Activated effector memory CD4-positive, alpha-beta T cell treated with Interleukin-2 at 50 U/mL for 16 hours (primary cell): ENCODE measurements at places on chromosomes 2 and 18.

DNA sequence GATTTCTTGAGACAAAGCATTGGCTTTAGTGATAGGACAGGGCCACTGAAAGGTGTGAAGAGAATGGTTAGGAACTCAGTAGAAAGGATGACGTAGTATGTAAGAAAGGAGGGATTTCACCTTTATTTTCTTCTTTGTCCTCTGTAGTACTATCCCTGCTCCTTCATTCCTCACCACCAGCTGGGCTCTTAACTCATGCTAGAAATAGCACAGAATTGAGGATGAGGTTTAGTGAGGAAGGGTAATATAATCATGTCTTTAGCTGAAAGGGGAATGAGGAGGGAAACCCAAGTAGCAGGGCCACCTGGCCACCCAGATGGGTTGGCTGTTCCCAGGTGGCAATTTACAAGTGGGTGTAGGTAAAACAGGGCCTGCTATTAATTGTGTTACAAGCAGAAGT, 15.2 kb downstream of the ACVR2A start:
- DNase-seq: no peak

GRCh38 chr2:54629914-54630857, 93.3 kb upstream of the EML6 start:
- DNase-seq: no peak

- no peak for DNase-seq
These were observed 72.1 kb downstream of the COL3A1 start for GRCh38 chr2:189046320-189046719.

DNA sequence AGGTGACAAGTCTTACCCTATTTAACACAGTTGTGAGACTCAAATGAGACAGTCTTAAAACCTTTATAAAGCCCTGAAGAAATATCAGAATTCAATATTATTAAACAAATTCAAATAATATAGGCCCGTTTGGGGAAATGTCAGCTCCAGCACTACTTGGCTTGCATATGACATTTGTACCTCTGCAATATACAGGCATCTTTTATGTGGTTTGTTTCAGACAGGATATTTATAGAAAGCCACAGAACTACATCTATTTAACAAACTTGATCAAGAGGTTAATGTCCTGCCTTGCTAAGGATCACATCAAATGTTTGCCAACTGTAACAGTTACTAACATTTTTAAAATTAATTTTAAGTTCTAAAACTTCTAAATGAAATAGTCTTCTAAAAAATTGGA, 3.2 kb upstream of the MREG start:
- no peak for DNase-seq

DNA sequence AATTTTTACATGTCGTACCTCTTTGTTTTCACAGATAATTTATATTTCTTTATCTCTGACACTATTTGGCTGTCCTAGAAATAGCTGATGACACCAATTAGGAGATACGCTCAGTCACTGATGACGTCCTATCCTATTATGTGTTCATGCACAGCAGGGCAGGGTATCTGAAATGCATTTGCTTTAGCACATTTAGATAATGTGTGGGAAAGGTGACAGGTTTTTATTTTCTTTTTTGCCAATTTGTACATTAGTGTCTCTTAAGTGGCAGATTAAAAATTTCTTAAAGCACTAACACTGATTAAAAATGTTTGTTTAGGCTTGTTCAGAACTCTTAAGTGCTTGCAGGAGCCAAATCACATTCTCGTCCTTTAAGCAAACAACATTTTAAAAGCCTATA, 39.7 kb downstream of the CDC42EP3 start:
- DNase-seq: no peak

DNA sequence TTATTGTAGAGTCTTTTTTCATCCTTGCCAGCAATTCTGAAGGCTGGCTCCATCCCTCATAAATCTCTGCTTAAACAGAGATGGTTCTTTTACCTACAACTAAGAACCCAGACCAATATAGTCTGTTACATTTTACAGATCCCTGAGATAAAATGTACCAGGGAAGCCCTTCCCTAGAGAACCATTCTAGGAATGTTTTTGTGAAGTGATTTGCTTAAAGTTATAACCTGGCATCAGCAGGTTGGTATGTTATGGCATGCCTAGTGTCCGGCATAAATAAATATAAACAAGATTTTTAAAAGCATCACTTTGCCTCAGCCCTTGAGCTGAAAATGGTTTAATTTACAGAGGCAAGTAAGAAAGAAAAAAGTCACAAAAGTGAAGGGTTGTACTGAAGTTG, 18.5 kb upstream of the NPAS2 start:
- no peak for DNase-seq

DNA sequence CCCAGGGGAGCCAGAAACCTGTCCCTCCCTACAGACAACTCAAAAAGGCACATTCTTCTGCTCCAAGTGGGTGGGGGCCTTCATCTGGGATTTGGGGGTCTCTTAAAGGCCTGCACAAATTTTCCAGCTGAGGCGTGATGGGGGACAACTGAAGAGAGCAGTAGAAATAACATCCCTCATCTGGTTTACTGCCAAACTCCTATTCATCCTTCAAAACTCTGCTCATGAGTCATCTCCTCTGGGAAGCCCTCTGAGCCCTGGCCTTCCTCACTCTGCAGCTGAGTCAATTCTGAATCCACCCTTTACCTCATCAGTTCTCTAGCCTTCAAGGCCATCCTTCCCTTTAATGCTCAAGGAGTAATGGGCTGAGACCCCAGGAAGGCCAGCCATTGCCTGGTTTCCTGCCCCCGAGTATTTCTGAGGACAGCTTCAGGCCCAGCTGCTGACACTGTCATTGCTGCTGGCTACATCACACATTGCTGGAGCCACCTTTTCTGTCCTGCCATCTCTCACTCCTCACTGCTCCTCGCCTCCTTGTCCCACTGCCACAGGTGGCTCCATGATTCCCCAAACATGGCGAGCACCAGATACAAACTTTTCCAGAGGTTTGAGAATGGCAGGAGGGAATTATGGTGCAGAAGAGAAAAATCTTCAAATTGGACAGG, 32.2 kb upstream of the GLI2 start:
- no peak for DNase-seq

DNA sequence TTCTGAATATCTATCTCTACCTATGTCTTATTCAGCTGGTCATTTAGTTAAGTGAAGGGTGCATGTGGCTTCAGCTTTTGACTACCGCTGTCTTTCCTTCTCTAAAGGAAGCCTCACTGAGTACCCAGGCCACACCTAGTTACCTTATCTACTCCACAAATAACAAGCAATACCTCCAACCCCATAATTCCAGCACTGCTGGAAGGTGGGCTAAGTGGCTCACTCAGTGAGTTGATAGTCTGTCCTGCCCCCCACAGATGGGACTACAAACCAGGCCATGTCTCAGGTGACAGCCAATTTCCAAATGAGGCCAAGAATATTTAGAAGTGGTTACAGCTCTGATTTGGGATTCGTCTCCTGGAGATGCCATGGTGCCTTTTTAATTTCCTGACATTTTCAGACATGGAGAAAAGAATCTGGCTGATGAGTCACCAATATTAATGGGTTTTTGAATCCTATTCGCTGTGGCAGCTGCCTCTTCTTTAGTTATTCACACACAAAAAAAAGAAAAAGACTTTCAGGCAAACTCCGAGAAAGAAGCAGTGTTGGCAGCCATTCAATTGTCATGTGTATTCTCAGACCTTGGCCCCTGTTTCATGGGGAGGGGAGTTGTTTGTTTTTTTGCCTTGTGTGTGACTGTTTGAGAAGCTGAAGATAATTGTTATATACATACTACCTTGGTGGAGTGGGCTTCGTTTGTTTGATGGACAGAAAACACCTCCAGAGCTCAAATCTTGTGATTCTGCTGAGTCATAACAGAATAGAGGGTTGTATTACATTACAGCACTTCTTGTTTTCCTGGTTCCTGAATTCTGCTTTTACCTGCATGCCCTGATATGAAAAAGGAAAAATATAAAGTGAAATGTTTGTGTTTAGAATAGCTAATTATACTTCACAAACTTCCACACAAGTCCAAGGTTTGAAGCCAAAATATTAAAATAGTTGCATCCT, 64.2 kb downstream of the SCG2 start:
- no peak for DNase-seq
